ENCODE measurements at places on chromosomes 1 and 21.

- no peak for DNase-seq
Measured at GRCh38 chr1:54597455-54598030, 25.8 kb downstream of the FAM151A start.

DNA sequence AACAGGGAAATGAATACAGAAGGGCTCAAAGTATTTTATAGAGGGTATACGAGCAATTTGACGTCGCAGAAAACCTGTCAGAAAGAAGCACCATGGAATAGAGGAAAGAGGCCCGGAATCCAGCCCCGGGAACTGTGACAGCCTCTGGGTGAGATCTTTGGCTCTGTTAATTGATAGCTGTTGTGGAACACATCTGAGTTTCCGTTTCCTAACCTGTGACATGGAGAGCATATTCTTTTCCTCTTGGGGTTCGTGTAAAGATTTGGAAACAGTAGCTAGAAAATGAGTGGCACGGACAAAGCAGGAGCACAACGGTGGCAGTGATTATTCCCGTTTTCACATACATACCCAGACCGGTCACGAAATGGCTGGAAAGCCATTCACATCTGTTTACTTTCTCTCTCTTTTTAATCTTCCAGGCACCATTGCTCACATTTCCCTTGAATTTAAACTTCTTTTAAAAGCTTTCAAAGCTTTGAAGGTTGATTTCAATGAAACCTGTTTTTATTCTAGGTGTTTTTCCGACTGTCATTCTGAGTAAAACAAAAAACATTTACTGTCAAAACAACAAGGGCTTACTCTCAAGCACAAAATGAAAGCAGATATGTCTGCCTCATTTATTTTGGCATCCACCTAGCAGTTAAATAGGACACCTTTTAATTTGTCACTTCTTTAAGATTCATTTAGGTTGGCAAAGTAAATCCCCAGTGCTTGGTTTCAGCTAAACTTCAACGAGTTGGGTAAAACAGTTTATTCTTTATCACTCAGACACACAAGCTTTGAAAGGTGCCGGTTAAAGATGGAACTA is 26.7 kb upstream of the C8B start:
- no peak for DNase-seq

- no peak for DNase-seq
Measured at GRCh38 chr1:203199816-203200571, 13.5 kb upstream of the CHI3L1 start.

- no peak for DNase-seq
Measured at GRCh38 chr1:6512908-6513280, 21.4 kb upstream of the PLEKHG5 start.

DNA sequence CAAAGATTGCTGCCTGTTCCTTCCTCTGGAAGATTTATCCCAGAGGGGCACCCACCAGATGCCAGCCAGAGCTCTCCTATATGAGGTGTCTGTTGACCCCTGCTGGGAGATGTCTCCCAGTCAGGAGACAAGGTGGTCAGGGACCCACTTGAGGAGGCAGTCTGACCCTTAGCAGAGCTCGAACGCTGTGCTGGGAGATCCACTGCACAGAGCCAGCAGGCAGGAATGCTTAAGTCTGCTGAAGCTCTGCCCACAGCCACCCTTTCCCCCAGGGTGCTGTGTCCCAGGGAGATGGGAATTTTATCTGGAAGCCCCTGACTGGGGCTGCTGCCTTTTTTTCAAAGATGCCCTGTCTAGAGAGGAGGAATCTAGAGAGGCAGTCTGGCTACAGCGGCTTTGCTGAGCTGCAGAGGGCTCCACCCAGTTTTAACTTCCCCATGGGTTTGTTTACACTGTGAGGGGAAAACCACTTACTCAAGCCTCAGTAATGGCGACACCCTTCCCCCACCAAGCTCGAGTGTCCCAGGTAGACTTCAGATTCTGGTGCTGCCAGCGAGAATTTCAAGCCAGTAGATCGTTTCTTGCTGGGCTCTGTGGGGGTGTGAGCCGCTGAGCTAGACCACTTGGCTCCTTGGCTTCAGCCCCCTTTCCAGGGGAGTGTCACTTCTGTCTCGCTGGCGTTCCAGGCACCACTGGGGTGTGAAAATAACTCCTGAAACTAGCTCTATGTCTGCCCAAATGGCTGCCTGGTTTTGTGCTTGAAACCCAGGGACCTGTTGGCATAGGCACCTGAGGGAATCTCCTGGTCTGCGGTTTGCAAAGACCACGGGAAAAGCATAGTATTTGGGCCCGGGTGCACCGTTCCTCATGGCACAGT is 51.1 kb upstream of the PDC start:
- no peak for DNase-seq

- no peak for DNase-seq
Measured at GRCh38 chr1:17075470-17076255, 21.8 kb upstream of the SDHB start.

DNA sequence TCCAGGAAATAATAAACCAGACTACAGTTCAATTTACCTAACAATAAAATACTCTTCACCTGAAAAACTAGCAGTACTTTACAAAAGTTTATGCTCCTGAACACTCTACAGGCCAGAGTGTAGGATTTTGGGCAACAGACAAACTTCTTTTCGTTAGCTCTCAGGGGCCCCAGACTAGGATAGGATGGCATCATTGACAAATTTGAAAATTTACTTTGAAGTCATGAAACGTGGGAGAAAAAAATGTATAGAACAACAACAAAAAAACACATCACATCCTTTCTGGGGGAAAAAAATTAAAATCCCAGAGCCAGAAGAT is 1.2 kb downstream of the PTP4A2 start:
- DNase-seq = no peak

DNA sequence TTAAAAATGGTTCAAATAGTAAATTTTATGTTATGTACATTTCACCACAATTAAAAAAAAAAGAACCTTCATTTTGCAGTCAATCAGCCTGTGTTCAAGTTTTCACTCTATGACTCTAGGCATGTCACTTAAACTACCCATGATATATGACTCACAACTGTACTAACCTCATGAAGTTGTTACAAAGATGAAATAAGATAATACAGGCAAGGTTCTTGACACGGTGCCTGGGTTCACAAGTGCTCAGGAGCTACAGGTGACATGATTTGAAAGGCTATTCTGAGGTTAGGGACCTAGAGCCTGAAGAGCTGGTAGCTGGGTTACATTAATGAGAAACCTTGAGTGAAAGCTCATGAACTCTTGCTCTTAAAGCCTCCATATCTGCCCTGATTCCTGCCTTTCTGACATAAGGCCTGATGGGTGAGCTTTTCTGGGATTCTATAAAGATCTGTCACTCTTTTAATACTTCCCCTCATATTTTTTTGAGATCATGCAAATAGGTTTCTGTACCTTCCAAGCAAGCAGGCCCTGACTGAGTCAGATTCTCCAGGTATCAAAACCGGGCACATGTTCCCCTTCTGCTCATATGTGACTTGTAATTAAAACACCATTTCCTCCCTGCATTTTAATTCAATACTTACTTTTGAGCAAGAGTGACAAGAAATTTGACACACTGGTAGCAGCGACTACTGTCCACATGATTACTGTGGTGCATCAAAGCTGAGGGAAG is 34.0 kb downstream of the PCSK9 start:
- DNase-seq = no peak
